ENCODE measurements at places on chromosomes 2 and 18.

DNA sequence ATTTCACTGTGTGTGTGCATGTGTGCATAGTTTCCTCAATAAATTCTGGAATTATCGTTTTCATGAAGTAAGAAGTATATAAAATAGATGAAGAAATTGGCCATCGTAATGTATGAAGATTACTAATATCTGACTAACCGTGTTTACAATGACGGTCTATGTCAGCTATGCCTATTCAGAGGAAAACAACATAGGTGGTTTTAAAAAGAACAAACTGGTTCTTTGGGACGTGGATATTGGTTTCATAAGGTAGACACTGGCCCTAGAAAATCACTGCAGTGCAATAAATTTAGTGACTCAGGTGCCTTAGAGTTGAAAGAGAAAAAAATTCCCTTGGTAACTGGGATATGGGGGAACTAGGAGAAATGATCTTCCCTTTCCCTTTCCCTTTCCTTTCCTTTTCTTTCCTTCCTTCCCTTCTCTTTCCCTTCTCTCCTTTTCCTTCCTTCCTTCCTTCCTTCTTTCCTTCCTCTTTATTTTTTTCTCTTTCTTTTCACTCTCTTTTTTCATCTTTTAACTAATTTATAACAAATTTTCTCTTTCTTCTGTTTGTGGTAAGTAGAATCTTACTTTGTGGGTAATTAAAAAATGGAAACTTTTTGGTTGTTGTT lies 36.4 kb downstream of the MAP2 start:
- no peak for DNase-seq

- no peak for DNase-seq
These were observed 336.3 kb downstream of the DYSF start for GRCh38 chr2:71789556-71790204.

GRCh38 chr18:74773171-74773624 lies 175.5 kb downstream of the ZNF407 start:
- no peak for DNase-seq

DNA sequence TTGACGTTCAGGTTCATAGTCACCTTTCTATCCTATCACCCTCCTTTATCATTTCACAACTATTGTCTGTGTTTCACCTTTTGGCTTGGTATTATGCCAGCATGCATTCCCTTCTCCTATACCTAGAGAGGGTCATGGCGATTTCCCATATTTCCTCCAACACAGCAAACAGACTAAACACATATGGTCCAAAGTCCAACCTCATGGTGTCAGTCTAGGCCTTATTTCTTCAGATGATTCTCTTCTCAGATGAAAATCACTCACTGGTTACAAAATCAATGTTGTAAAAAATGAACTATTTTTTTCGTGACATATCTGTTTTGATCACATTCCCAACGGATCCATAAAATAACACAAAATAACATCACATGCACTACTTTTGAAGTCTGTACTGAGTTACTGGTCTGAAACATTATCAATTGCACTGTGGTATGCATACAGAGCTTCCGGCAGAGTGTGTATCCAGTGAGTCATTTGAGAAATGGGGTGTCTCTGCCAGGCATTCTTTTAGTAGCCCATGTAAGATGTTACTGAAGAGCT lies 204.8 kb upstream of the GALNT5 start:
- DNase-seq, result no peak

DNA sequence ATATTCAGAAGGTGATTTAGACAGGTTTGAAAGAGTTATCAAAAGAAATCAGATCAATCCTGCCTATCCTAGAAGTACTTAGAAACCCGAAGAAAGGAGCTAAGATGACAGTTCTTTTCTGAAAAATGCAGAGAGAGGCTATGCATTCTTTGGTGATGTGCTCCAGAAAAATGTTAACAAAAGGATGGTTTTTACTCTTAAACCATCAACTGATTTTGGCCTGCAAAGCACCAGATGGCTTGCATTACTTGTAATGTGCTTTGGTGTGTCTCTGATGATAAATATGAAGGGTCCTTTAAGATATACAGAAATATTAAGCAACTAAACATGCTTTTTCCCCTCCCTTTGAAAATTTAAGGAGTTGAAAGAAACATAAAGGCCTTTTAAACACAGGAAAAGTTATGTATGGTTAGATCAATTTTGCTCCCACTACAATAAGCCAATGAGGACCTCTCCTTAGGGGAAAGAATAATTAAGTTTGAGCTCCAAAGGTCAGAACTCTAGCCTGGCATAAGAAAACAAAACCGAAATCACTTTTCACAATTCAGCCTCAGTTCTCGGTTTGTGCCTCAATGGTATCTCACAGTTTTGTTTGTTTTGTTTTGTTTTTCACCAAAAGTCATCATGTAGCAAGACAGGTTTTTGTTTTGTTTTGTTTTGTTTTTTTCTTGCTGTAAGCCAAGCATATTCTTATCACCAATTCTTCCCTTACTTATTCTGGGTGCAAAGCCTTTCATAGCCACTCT lies 302.4 kb upstream of the NT5C1B start:
- no peak for DNase-seq

Data from nephron progenitor cell (in vitro differentiated cells).